ENCODE measurements at places on chromosomes 5 and 9.

GRCh38 chr5:96117771-96118651, 156.4 kb upstream of the ELL2 start:
- DNase-seq, result peak; percentile 31

DNA sequence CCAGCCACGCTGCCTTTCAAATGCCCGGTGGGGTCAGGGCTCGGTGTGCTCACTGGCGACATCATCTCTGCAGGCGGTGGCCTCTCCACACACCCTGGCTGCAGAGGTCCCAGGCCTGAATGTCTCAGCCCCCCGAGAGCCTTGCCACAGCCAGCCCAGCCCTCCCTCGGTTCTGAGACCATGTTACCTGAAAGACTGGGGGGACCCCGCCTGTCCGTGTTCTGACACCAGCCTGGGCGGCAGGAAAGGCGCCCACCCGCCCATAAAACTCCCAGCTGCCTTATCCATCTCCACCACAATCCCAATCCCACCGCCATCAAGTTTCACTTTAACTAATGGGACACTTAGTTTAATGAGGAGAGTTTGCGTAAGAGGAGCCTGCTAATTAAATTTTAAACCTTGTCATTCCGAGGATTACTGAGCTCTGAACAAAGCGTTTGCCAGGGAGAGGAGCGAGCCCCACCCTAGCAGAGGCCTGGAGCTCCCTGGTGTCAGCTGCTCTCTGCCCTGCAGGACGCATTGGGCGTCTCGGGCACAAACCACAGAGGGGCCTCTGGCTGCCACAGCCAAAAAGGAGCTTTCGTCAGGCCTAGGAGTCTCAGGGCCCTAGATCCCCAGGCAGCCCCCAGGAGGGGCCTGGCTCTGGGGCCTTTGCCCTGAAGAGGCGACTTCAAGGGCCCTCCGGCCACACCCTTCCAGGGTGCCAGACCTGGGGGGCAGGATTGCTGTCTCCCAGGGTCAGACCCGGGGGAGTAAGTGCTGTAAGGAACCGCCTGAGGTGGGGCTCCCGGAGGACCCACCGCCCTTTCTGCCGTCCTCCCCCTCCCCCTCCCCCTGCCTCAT, 15.3 kb downstream of the LHX3 start:
- no peak for DNase-seq

DNA sequence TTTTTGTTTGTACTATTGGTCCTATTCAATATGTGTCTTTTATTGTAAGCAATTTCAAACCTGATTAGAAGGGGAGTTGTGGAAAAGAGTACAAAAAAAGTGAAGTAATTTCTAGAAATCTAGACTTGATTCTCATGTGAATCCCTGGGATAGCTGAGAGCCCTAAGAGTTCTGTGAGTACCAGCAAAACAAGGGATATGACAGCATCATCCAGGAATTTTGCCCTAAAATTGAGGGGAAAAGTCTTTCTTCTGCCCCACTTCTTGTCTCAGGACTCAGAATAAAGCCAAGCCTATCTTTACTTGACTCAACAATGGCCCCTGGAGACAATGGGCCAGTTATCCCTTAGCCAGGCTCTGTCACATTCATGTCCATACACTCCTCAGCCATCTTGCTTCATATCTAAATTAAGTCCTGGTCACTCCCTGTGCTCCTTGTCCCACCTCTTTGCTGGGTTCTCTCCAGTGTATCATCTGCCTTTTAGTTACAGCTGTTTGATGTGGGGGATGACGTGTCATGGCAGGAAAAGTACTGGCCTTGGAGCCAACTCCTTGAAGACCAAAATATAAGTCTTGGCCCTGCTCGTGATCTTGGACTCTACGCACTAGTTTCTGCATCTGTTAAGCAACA, 81.2 kb downstream of the ADAMTS12 start:
- DNase-seq, result peak; percentile 85

DNA sequence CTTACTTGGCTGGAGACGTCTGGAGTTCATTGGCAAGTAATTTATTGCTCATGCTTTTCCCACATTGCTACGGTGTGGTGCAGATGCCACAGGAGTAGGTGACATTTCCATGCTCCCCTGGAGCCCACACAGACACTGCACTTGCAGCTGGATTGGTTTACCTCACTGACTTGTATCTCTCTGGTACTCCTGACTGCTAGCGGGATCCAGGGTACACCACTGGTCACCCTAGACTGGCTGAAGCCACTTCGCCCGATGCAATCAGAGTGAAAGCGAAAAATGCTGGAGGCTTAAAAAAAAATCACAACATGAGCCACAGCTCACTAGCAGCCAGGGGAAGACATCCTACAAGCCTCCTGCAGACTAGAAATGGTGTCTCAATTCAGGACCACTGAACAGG, 32.6 kb upstream of the SLIT3 start:
- no peak for DNase-seq

- DNase-seq, result no peak
These were observed 96.5 kb downstream of the SMIM23 start for GRCh38 chr5:171882118-171882517.

GRCh38 chr5:80302636-80303035, 17.2 kb upstream of the SPZ1 start:
- no peak for DNase-seq

- peak; percentile 79 for DNase-seq
These were observed 9.1 kb downstream of the PTCH1 start for GRCh38 chr9:95507464-95508241.

- DNase-seq, result no peak
These were observed 38.9 kb downstream of the ZNF608 start for GRCh38 chr5:124707520-124707919.

DNA sequence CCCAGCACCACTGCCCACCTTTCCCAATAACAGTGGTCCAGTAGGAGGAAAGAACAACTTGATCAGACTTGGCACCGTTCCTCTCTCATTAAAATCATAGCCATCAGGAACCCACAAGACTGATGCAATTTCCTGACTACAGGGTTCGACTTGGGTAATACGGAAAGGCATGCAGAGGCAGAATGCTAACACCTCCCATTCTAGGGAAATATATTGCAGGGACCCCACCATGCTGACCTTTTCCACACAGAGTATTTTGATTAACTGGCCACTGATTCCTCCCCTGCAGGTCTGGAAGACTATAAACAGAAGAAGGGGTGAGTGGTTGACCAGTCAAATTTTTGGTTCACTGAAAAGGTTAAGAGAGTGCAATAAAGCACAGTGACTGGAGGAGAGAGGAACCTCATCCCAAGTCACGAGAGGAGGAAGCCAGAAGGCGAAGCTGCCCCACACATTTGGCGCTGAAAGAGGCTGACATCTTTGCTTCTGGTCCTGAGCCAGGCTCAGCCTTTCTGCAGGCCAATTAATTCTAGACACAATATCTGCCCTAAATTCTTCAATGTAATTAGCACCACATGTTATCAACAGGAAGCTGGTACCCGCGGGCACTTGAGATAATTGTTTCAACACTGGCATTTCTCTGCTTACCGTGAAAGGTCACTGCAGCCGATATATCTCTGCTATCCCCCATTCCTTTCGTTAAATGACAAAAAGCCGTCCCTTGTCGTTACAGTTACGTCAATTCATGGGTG, 64.7 kb upstream of the SPOCK1 start:
- DNase-seq, result peak; percentile 92

GRCh38 chr5:168706655-168707069, 127.5 kb upstream of the PANK3 start:
- DNase-seq, result peak; percentile 56

- DNase-seq, result peak; percentile 81
These were observed 36.2 kb downstream of the NUDT12 start for GRCh38 chr5:103526164-103526915.

- no peak for DNase-seq
These were observed 285.7 kb upstream of the TUT7 start for GRCh38 chr9:86639899-86640379.

- no peak for DNase-seq
These were observed 55.0 kb downstream of the VAV2 start for GRCh38 chr9:133937120-133937519.

DNA sequence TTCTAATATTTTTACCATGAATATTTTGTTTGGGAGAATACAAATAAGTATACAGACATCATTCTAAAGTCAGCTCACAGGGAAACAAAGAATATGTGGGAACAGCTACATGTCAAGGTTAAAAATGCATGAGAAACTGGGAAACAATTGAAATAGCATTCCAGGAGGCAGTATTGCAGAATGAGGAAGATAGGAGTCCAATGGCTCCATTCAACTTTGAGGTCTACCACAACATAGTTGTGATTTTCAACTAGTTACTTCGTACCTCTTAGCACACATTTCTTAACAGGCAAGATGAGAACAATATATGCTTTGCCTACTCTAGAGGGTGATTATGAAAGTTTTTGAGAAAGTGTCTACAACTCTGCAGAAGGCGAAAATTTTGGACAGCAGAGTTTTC, 35.2 kb upstream of the CAST start:
- DNase-seq, result peak; percentile 95

- peak; percentile 26 for DNase-seq
These were observed 99.1 kb downstream of the ENC1 start for GRCh38 chr5:74541381-74541781.

- DNase-seq, result no peak
These were observed 209.7 kb upstream of the TUT7 start for GRCh38 chr9:86563936-86564335.

DNA sequence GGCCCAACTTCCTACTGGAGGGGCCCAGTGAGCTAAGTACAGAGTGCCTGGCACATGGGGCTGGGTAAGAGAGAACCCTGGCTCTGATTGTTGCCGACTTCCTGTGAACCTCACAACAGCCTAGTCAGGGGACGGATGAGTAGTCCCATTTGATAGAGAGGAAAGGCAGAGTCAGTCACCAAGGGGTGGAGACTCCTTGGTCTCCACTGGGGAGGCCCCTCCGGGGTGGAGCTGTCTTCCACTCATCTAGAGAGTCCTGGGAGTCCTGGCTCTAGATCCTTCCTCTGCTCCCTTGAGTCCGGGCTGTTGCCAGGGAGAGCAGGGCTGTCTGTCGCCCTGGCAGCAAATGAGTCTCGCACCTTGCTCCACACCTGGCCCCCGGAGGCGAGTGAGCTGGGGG, 8.0 kb downstream of the GRK6 start:
- no peak for DNase-seq

DNA sequence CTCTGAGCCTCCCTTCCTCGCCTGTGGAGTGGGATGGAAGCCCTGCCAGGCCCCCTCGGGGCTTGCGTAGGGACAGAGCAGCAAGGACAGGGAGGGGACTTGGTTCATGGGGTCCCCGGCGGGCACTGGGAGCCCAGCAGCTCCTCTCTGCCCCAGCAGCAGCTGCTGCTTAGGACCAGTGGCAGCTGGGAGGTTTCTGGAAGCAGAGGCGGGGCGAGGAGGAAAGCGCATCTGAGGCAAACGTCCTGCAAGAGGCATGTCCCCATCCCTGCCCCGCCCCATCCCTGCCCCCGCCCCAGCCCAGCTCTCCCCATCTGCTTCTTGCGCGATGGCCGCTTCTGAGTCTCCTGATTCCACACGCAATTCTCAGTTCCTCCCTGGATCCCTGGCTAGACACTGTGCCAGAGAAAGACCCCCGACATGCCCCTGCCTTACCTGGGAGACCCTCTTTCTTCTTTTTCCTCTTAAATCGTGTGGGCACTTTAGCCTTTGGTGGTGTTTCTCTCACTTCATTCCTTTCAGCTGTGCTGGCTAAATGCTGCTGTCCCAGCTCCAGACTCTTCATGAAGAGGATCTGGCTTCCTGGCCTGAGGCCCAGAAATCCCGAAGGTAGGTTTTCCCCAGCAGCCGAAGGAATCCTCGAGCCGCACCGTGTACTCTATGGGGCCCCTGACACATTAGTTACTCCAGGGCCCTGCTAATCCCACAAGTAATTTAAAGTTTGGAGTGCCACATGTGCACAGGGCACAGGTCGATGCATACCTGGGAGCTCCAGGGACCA, 4.4 kb upstream of the OR2S2 start:
- peak; percentile 69 for DNase-seq

- DNase-seq, result no peak
These were observed 83.9 kb downstream of the BARX1 start for GRCh38 chr9:93871286-93871685.

Data from fibroblast of pulmonary artery (primary cell).